ENCODE measurements at places on chromosomes 3 and 15.

DNA sequence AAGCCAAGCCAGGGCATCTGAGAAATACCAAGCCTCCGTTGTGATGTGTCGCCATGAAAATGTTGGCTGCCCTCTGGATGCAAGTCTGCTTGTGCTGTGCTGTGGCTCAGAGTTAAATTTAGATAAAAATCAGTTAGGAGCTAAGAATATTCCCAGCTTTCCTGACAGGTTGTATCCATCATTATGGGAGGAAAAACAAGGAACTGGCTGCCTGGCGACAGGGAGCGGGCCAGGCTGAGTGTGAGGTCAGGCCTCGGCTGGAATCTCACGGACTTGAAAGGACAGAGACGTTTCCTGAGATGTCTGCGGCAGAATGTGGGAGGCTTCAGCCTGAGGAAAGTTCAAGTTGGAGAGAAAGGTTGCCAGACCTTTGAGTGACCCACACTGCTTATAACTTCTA is 213.8 kb downstream of the THSD4 start:
- DNase-seq = no peak

DNA sequence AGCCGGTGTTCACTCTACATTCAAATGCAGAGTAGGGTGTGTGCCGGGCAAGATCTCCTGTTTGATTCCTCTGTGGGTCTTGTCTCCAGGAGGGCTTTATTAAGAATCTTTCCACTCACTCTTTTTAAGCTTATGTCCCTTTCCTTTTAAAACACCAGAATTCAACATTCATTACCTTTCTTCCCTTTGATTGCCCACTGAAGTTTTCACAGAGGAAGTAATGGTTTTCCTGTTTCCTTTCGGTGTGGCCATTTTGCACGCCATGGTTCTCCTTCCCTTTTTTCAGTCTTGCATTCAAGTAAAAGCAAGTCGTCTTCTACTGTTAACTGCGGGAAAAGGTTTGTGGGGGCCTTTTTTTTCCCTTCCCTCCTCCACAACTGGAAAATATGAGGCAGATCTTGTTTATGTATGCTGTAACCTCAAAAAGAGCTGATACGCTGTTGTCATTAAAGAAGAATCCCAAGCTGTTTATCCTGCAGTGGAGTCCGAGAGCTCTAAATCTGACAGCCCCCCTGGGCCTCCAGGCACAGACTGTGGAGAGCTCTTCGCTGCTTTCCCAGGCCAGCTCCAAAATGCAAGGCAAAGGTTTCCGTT is 40.5 kb downstream of the FILIP1L start:
- no peak for DNase-seq

DNA sequence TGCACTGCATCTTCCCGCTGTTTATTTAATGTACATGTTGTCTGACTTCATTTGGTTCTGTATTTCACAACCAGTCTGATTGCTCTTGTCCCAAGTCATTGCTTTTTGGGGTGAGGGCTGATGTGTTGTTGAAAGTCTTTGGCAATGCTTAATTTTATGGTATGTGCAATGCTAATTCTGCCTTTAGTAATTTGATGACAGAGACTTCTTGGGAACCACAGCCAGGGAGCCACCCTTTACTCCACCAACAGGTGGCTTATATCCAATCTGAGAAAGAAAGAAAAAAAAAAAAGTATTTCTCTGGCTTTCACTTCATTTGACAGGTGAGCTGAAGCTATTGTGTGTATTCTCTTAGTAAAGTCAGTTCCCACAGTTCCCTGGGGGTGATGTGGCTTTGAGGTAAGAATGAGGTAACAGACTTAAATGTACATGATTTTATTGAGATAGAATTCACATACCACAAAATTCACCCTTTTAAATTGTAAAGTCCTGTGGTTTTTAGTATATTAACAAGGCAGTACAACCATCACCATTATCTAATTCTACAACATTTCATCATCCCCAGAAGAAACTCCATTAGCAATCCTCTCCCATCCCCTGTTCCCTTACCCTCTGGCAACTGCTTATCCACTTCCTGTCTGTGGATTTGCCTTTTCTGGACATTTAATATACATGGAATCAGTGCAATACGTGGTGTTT is 97.3 kb downstream of the SLCO3A1 start:
- no peak for DNase-seq

DNA sequence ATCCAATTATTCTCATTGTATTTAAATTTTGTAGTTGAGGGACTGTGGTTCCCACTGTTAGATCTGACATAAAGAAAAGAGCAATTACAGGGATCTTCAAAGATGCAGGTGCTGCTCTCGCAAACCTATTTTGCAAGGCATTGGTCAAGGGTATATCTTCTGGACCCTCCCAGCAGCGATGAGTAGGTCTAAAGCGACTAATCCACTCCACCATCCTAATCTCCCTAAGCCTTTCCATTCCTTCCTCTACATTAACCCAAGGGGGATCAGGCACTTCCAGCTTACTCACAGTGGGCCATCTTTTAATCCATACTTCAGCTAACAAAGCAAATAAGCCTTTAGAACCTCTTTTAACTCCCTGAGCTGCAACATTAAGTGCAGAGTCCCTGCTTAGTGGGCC is 37.0 kb upstream of the CPOX start:
- DNase-seq = no peak

DNA sequence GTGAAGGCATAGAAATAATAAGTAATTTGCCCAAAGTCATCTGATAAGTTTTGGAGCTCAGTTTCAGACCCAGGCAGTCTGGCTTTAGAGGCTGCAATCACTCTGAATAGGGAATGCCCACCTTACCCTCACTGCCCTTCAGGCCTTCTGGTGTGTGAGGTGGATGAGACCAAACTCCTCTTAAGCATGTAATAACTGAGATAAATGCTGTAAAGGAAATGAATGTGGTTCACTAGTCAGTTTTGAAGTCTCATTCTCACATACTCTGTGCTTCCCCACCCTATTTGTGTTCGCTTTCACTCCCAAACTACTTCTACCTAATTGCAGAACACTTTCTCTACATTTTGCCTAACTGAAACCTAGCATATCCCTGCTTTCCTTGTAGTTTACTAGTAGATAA is 144.1 kb downstream of the FILIP1L start:
- no peak for DNase-seq

- no peak for DNase-seq
Measured at GRCh38 chr15:61141497-61142125, 87.5 kb downstream of the RORA start.

DNA sequence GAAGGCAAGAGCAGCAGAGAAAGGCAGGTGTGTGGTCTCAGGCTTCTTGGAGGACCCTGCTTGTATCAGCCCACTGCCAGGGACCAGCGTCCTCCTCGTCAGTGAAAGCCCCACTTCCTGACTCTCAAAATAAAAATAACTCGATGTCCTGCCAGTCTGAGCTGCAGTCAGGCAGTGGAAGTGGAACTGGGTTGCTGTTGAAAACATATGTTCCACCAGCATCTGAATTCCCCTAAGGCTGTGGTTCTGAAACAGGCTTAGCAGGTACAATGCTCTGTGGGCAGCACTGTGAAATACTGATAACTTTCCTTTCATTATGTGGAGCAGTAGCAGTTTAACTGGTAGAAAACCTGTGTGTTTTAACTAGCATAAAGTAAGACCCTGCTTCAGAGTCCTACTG is 121.6 kb upstream of the EIF1B start:
- no peak for DNase-seq

GRCh38 chr15:59562448-59563186 is 49.0 kb upstream of the GCNT3 start:
- no peak for DNase-seq

- no peak for DNase-seq
Measured at GRCh38 chr3:154981201-154981600, 98.9 kb upstream of the MME start.

GRCh38 chr3:11907667-11908660 is 61.3 kb upstream of the TAMM41 start:
- DNase-seq = no peak

DNA sequence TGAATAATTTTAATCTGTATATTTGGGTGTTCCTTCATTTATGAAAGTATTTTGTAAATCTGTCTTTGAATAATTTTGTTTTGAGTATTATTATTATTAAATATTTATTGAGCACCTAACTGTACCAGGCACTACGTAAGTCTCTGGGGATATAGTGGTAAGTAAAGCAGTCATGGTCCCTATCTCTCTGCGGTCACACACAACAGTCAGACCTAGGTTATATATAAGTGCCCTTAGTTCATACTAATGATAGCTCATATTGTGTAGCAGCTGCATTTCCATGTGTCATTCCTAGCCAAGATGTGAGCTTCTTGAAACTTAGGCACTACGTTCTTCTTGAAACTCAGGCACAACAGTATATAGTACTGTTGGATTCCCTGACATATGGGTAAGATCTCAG is 12.4 kb downstream of the NKTR start:
- no peak for DNase-seq

DNA sequence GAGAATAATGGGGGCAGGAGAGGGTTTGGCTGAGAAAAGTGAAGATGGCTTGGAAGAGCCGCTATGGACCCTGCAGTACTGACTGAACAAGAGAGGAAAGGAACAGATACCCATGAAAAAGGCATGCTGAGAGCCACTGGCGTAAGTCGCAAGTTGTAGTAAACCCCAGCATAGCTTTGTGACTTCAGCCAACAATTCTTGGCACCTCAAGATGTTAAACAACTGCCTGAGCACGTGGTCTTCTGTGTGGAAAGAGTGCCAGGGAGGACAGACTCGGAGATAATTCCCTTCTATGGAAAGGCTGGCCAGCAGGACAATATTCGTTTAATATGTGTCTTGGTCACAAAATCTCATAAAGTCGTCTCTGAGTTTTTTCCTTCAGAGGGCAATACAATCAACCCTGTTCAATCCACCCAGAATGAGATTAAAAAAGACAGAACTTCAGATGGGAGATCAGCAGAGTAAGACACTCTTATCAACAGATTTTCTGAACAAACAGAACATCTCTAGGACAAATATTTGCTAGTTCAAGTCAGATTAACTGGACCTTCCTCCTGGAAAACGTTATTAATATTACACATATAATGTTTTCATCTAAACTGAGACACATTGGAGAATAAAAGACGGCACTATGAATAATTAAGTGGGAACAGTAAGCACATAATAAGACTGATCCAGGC is 49.2 kb downstream of the NEK10 start:
- DNase-seq = no peak

GRCh38 chr3:140252812-140253656 is 318.0 kb downstream of the CLSTN2 start:
- no peak for DNase-seq

DNA sequence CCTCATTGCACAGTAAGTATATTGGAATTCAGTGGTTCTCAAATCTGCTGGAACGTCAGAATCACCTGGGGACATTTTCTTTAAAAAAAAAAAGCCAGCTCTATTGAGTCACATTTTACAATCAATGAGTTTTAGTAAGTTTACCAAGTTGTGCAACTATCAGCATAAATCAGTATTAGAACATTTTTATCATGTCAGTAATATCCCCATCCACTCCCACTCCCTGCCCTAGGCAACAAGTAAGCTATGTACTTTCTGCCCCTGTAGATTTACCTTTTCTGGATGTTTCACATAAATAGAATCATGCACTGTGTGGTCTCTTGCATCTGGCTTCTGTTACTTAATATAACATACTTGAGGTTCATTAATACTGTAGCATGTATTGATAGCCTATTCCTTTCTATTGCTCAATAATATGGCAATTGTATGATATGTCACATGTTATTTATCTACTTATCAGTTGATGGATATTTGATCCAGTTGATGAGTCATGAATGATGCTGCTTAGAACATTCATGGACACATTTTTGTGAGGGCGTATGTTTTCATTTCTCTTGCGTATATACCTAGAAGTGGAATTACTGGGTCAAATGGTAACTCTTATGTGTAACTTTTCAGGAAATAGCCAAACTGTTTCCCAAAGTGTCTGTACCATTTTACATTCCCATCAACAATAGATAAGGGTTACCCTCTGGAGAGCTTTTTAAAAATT is 180.5 kb downstream of the THSD4 start:
- no peak for DNase-seq

- no peak for DNase-seq
Measured at GRCh38 chr15:72092006-72092405, 25.9 kb downstream of the MYO9A start.

GRCh38 chr3:40490916-40491315 is 14.0 kb downstream of the ZNF619 start:
- DNase-seq = no peak

- DNase-seq = no peak
Measured at GRCh38 chr3:156120528-156121251, at the start of gene KCNAB1. Gene KCNAB1, plus strand, starts transcription at chr3:156120578.

GRCh38 chr3:177881351-177881750 is 654.9 kb upstream of the KCNMB2 start:
- DNase-seq = no peak

DNA sequence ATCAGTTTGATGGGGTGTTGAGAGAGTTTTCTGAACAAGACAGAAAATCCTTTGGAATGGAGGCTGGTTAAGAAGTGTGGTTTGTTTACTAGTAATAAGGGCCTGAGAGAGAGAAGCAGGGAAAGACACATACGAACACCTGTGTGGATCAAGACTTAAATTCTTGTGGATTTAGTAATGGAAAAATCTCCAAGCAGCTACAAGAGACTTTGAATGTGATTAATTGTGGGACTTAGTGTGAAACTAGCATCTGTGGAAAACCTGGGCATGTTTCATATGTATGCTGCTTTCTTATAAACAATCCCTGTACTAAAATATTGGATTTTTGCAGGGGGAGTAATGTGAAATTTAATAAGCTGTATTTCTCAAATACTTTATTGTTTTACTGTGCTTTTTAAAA is 399.1 kb downstream of the SI start:
- DNase-seq = no peak

- DNase-seq = no peak
Measured at GRCh38 chr3:182242489-182242942, 530.8 kb downstream of the SOX2 start.

DNA sequence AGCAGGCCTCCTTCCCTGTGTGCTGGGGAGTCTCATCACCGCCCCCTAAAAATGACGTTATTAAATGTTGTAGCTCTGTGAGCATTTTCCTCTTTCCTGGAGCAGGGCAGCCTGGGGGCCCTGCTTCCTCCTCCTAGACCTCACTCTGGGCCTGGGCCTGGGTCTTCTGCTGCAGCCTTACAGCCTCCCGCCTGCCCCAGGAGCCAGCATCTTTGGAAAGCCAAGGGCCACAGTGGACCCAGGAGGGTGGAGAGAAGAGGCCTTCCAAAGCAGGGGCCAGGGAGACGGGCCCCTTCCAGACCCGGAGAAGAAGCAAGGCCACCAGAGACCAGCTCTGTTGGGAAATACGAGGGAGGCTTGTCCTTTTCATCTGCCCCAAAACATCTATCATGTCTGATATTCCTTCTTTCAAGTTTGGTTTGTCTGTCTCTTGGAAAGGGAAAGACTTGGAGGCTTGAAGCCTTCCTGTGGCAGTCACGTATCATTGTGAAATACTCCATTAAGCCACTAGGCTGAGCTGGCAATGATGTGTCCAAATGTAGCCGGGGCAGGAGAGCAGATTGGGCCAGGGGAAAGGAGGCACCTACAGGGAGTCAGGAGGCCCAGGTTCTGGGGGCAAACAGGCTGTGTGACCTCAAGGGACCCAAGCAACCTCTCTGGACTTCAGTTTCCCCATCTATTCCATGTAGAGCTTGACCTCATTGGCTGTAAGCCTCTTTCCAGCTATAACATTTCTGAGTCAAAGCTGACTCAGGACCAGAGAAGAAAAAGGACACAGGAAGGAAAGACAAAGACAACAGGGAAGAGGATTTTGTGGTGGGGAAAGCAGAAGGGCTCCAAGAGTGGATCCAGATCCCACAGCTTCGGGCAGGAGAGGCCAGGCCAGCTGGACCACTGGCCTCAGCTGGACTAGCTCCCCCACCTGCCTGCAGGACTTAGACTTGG is 31.1 kb downstream of the CYP11A1 start:
- DNase-seq = no peak

- no peak for DNase-seq
Measured at GRCh38 chr3:29488922-29489321, 208.1 kb downstream of the RBMS3 start.

Measured in stimulated activated CD8-positive, alpha-beta memory T cell treated with anti-CD3 and anti-CD28 coated beads, Interleukin-7, amount 100 ng/mL, for 48 hours (primary cell).